ENCODE measurements at places on chromosomes 13 and 19.

DNA sequence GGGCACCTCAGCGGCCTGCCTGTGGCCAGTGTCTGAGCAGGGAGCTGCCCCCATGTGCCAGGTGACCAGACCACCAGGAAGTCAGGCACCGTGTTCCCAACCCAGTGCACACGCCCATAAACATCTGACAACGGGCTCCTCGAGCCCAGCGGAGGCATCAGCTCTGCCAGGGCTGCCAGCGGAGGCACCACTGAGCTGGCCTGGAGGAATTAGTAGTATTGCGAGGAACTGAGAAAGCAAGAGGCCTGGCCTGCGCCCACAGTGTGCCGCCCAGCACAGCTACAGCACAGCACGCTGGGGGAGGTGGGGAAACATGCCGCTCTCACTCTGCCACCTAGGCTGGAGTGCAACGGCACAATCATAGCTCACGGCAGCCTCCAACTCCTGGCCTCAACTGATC lies 44.6 kb downstream of the ANKRD27 start:
- no peak for DNase-seq

- no peak for DNase-seq
Observed at GRCh38 chr13:76600081-76600480, 286.1 kb downstream of the KCTD12 start.

DNA sequence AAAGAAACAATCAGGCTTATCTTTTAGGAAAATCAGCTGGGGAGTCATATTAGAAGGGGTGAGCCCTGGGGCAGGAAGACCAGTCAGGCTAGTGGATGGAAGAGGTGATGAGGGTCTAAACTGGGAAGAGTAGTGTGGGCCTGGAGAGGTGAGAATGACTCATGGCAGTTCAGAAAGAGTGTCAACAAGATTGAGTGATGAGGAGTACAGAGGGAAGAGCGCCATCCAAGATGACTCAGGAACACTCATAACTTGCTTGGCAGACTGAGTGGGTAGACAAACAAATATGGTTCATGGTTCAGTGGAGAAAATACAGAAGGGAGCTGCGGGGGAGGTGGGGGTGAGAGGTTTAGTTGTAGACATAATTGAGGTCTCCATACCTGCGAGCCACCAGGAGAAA lies 17.3 kb upstream of the CLDN10 start:
- no peak for DNase-seq

DNA sequence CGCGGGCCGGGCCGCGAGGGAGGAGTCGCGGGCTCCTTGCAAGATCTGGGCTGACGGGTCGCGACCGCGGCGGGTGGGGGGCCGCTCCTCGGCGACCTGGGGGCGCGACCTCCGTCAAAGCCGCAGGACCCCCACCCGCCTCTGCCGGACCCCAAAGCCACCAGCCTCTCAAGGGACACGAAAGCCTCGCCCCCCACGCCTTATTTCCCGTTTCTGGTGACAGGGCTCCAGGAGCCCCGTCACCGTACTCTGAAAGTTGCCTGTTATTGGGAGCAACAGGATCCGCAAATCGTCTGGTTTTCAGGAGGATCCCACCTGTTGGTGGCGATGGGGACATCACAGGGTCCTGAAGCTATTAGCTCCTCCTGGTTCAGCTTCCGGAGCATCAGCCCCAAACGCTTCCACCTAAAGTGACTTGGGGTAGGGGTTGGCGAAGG lies 530 bp downstream of the MAU2 start:
- DNase-seq, result no peak

- no peak for DNase-seq
Observed at GRCh38 chr13:73792796-73793195, 341.4 kb downstream of the KLF12 start.

GRCh38 chr13:99373436-99373835 lies 66.2 kb upstream of the GPR183 start:
- no peak for DNase-seq

- DNase-seq, result no peak
Observed at GRCh38 chr13:32472194-32472621, 44.3 kb upstream of the N4BP2L1 start.

Data from CD4-positive, alpha-beta T cell treated with Interleukin-15 for 1 hour (primary cell).